Activated CD4-positive, alpha-beta T cell treated with anti-CD3 and anti-CD28 coated beads, Interleukin-2, amount 10 ng/mL, durations not matched to agents 7 days and 5 days (primary cell): ENCODE measurements at places on chromosomes 1 and 21. TPM values are rescaled to one million over a fixed set of nuclear protein-coding genes. Genes with fewer than 3 reads are reported as not detected.

Gene PDPN
- total RNA-seq, result not detected

Gene SDCCAG8
- total RNA-seq, result 23.8 TPM

Gene F3
- total RNA-seq, result not detected

DNA sequence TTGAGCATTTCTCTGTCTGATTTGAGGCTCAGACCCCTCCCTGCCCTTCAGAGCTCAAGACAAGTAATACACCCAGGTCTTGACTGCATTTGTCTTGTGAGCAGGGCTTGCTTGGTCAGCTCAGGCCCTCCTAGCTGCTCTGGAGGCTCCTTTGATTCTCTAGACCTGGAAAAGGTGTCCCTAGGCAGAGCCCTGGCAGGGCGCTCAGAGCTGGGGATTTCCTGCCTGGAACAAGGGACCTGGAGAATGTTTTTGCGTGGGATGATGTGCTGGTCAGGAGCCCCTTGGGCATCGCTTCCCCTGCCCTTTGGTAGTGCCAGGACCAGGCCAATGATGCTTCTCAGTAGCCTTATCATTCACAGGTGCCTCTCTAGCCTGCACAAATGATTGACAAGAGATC lies 4.9 kb upstream of the CCDC28B start:
- DNase-seq, result no peak

DNA sequence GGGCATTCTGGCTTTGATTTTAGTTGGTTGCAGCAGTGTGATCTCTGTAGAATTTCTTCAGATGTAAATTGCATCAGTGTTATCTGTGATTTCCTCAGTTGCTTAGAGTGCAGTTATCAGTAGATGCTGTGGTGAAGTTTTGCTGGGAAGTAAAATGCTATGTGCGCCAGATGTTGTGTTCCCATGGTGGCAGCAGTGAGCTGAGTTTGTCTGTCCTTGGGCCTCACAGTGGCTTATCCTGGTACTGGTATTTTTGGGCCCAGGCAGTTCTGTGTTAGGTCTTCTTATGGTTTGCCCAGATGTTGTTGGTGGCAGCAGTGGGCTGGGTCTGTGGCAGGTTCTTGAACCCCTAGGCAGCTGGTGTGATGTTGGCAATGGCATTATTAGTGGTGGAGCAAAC lies 1242.1 kb downstream of the PLA2G4A start:
- DNase-seq, result no peak

- DNase-seq, result no peak
Observed at GRCh38 chr1:20956272-20956671, 169.2 kb upstream of the HP1BP3 start.

Gene HSF2BP
- 0.56 TPM for total RNA-seq

DNA sequence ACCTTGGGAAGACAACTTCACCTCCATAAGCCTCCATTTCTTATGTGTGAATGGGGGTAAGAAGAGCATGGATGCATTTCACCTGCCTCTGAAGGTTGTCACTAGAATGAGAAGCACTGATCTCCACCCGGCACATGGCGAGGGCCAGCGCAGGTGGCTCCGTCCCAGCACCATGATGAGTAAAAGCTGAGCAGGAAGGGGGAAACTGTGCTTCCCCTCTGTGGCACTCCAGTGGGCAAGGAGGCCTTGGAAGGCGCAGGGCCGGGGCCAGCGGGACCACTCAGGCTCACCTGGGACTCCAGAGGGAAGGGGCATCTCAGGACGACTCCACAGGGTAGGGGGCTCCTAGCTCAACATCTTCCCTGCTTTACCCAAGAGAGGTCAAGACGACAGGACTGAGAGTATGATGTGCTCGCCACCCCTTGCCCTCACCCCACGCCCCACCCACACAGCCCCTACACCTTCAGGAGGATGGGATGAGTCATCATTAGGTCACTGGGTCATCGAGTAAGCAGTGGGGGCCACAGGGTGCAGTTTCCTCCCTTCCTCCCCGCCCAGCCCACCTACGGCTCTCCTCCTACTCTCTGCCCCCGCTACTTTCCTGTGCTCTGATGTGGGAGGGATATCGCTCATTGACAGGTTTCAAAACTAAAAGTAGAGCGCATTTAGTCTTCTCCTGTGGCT lies 112.1 kb downstream of the HIVEP3 start:
- DNase-seq, result peak; percentile 59

- DNase-seq, result peak; percentile 85
Observed at GRCh38 chr1:26889551-26890466, at the start of gene GPN2. Gene GPN2 (minus strand): TSS chr1:26890283. CDS start chr1:26890096, 187 bp downstream.

Gene FCN3
- total RNA-seq, result not detected

- peak; percentile 12 for DNase-seq
Observed at GRCh38 chr1:93715529-93716126, 34.0 kb upstream of the BCAR3 start.

GRCh38 chr1:193181536-193181935 lies 4.9 kb downstream of the B3GALT2 start:
- DNase-seq, result no peak

GRCh38 chr1:178066296-178066907 lies 27.5 kb upstream of the RASAL2 start:
- DNase-seq, result no peak

Gene SNX7
- total RNA-seq, result not detected

Gene BCL2L15
- total RNA-seq, result 0.98 TPM

Gene OPRD1
- not detected for total RNA-seq

- DNase-seq, result no peak
Observed at GRCh38 chr1:101188331-101188730, 48.5 kb upstream of the S1PR1 start.

Gene OLFML2B
- not detected for total RNA-seq

GRCh38 chr1:158838660-158839059 lies 7.5 kb downstream of the MNDA start:
- DNase-seq, result no peak

DNA sequence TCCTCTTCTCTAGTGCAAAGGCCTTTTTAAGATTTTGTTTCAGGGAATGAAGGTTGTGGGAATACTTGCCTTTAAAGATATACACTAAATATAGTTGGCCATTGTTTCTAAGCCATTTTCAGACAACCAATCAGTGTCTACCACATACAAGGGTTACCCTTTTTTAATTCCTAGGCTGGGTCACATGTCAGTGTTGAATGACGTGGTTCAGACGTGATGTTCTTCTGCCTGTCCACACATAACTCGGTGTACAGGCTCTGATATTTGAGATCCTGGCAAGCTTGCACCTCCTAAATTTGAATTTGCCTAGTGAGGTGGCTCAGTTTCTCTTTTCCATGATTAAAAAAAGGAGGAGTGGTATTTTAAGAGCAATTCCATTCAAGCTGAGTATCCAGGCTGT lies 38.8 kb downstream of the DTL start:
- no peak for DNase-seq

Gene C1orf21
- 8.1 TPM for total RNA-seq

Gene KCNJ6
- total RNA-seq, result not detected

- no peak for DNase-seq
Observed at GRCh38 chr21:41651830-41652229, 115.0 kb downstream of the RIPK4 start.

- DNase-seq, result peak; percentile 59
Observed at GRCh38 chr1:153355445-153356071, 2.1 kb upstream of the S100A9 start.

Gene GPR3
- not detected for total RNA-seq

Gene LINGO4
- total RNA-seq, result 0.50 TPM

Gene IL10
- total RNA-seq, result 0.12 TPM

DNA sequence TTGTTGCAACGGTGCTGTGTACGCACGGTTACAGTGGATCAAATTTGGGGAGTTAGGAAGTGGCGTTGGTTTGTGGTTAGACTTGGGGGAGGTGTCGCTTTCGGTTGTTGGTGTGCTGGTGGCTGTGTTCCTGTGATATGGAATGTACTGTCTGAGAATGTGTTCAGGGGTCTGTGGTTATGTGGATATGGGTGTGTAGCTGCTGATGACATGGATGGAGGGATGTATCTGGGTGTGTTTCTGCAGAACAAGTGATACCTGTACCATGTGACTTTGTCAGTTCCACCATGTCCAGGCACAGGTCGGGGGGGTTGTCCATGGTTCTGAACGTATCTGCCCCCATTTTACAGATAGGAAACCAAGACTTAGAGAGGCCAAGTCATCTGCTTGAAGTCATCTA lies 22.7 kb downstream of the PAX7 start:
- DNase-seq, result peak; percentile 35

DNA sequence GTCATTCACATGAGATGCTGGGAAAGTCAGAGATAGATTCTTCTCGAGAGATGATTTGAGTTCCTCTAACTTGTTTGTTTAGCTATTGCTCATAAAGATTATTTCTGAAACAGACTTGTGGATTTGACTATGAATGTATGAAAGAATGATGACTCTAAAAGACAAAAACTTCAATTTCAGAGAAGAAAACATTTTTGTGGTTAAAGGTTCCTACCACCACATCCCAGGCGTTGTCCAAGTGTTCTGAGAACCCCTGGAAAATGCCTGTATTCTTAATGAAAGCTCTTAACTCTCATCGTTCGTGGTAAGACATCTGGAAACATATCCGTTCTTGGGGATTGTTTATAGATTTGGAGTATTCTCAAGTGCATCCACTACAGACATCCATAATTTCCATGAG lies 228.7 kb downstream of the BARHL2 start:
- DNase-seq, result no peak

DNA sequence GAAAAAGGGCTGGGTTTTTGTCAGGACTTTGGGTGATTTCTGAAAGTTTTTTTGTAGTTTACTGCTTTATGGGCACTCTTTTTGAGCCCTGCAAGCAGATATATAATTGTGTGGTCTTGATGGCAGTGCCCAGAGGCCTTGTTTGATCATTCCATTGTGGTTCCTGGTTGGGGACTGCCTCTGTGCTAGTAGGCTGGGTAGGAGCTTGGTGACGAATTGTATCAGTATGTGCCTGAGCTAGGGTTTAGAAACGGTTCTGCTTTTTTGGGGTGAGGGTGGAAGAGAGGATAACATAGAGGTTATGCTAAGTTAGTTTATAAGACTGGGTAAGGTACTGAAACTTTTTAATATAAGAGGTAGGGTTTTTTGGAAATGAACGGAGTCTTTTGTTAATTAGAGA lies 139.7 kb upstream of the ETV3 start:
- no peak for DNase-seq

Gene FOXD2
- total RNA-seq, result 0.15 TPM

GRCh38 chr1:17340358-17340757 lies 31.6 kb upstream of the PADI6 start:
- DNase-seq, result no peak

Gene NR0B2
- total RNA-seq, result not detected

- DNase-seq, result no peak
Observed at GRCh38 chr1:7869136-7869920, 16.5 kb upstream of the UTS2 start.

Gene GRIK1
- total RNA-seq, result not detected

Gene SUSD4
- 4.8 TPM for total RNA-seq

Gene TFF2
- total RNA-seq, result not detected

- DNase-seq, result no peak
Observed at GRCh38 chr1:219926363-219926998, 1.9 kb downstream of the SLC30A10 start.

DNA sequence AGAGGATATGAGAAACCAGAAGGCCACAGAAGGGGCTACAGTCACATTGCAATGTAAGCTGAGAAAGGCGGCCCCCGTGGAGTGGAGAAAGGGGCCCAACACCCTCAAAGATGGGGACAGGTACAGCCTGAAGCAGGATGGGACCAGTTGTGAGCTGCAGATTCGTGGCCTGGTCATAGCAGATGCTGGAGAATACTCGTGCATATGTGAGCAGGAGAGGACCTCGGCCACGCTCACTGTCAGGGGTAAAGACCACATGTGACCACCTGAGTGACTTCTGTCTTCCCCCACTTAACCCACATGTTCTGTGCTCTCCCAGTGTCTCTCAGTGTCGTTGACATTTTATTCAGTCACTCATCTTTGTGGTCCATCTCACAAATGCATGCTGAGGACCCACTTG lies 92.1 kb downstream of the OBSCN start:
- no peak for DNase-seq

Gene ERG
- not detected for total RNA-seq

- no peak for DNase-seq
Observed at GRCh38 chr1:73537400-73537799, 660.6 kb downstream of the LRRIQ3 start.

Gene CSF3R
- total RNA-seq, result 0.29 TPM

DNA sequence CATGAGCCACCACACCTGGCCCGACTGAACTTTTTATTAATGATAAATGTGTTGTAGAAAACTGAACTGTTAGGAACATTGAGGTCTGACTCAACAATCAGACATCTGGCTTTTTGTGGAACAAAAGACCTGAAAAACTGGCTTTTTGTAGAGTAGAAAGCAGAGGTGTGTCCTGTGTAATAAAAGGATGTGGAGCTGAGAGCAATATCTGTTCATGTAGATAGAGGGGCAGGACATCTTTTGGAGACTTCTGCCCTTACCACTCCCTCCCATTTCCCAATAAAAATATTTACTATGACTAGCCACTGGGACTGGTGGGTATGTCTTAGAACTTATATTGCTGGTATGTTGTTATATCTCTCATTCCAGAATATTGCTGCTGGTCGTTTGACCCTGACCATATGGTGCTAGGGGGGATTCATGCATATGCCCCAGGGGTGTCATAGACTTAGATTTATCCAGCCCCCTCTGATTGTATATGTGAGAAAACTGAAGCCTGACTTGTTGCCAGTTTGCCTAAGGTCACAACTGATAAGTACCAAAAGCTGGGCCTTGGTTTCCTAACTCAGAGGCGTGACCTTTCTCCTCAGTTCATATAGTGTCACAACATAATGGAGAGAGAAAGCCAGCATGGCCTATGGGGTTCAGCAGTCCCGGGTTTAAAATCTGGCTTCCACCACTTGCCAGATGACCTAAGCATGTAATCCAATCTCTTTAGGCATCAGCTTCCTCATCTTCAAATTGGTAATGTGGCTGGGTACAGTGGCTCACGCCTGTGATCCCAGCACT lies 33.5 kb upstream of the PIGV start:
- DNase-seq, result no peak

DNA sequence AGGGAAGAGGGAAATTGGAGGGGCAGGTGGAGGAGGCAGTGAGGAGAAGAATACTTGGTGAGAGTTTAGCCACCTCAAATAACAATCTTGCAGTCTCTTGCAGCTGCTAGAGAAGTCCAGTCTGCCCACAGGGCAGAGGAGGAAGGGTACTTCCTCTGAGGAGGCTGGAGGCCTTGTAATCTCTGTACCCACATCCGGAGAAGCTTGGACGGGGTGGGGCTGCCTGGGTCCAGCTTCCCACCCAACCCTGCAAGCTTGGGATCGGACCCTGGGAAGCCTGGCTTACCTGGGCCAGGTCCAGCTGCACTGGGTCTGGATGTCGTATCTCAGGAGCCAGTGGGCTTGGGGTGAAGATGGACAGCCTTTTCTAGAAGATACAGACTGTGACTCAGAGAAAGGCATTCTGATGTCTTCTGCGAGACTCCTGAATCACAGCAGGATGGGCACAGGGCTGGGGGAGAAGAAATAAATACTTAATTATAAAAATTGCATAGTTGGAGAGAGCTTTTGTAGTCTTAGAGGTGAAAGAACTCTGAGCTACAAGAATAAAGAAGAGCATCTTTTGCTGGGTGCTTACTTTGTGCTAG lies 111.8 kb upstream of the JUN start:
- DNase-seq, result no peak

GRCh38 chr1:192445839-192446489 lies 129.2 kb downstream of the RGS21 start:
- peak; percentile 66 for DNase-seq

Gene NTMT2
- not detected for total RNA-seq
